ENCODE measurements at places on chromosomes 11 and 22.

- peak; percentile 44 for DNase-seq
Measured at GRCh38 chr11:18844753-18845367, 53.3 kb upstream of the PTPN5 start.

DNA sequence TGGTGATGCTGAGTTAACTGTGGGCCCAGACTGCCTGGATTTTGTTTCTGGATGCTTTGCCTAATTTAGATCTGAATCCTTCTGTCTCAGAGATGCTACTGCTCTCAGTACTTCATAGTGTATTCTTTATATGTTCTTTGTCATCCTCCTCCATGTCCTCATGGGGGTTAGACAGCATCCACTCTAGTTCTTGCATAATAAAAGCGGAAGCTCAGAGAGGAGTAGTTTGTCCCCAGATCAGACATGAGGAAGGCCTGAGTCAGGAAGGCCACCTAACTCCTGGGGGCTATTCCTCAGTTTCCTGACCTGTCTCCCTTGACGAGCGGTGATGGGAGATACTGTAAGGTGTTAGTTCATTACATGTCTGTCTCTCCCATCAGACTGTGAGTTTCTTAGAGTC is 90.2 kb downstream of the SCN3B start:
- DNase-seq: no peak

GRCh38 chr22:37162221-37163095 is 12.7 kb upstream of the IL2RB start:
- no peak for DNase-seq

GRCh38 chr11:133197425-133197824 is 334.9 kb downstream of the OPCML start:
- no peak for DNase-seq

- no peak for DNase-seq
Measured at GRCh38 chr11:34643846-34644245, 23.0 kb downstream of the EHF start.

GRCh38 chr22:50719814-50720300 is 18.1 kb upstream of the ACR start:
- DNase-seq: no peak

GRCh38 chr22:32634421-32634981 is 159.9 kb downstream of the FBXO7 start:
- no peak for DNase-seq

GRCh38 chr22:46309526-46310085 is 12.9 kb downstream of the GTSE1 start:
- no peak for DNase-seq

DNA sequence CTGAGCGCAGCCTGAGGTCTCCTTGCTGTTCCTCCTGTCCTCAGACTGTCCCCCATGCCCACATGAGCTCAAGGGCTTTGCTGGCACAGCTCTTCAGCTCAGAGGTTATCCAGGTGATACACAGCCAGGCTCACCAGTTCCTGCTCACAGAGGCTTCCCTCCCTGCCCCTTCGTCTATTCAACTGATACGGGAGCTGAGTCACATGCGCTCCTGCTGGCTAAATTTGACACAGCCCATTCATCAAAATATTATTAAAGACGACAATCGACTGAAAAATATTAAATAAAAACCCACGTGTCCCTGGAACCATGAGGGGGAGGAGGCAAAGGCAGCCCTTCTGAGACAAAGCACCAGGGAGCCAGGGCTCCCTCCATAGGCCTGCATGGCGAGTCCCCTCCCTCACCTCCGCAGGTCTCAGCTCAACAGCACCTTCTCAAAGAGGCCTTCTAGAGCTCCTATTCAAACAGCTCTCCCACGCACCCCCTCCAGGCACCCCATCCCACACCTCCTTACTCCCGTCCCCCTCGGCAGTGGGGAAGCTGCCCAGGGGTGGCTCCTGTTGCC is 40.5 kb downstream of the DUSP8 start:
- no peak for DNase-seq

GRCh38 chr11:28086569-28086968 is 21.4 kb downstream of the KIF18A start:
- DNase-seq: peak; percentile 39

GRCh38 chr11:77199137-77199745 is 71.2 kb downstream of the MYO7A start:
- no peak for DNase-seq

GRCh38 chr22:47822422-47822821 is 1060.0 kb downstream of the TBC1D22A start:
- DNase-seq: no peak

GRCh38 chr11:34134765-34135164 is 29.3 kb downstream of the NAT10 start:
- no peak for DNase-seq
